ENCODE measurements at places on chromosomes 1 and 21. TPM values are rescaled to one million over a fixed set of nuclear protein-coding genes. Genes with fewer than 3 reads are reported as not detected.

Gene HSD11B1
- not detected for polyA plus RNA-seq

Gene DENND2C
- 7.1 TPM for polyA plus RNA-seq

Gene INSRR
- polyA plus RNA-seq: 0.58 TPM

Gene ADAM30
- not detected for polyA plus RNA-seq

Gene DCDC2B
- polyA plus RNA-seq: 0.59 TPM

Gene TMCO4
- polyA plus RNA-seq: 2.0 TPM
